NK-92 treated with Interleukin-12 subunit alpha and Interleukin-12 subunit beta, amount 100 ng/mL, for 24 hours (cell line): ENCODE measurements at places on chromosomes 7 and 10.

GRCh38 chr7:35596061-35596460, 98.9 kb downstream of the HERPUD2 start:
- no peak for DNase-seq

GRCh38 chr7:33900501-33900900, 4.8 kb upstream of the BMPER start:
- no peak for DNase-seq

- DNase-seq, result no peak
Measured at GRCh38 chr10:88413412-88413811, 169.7 kb downstream of the RNLS start.

GRCh38 chr7:106720641-106721040, 59.7 kb upstream of the CCDC71L start:
- no peak for DNase-seq

DNA sequence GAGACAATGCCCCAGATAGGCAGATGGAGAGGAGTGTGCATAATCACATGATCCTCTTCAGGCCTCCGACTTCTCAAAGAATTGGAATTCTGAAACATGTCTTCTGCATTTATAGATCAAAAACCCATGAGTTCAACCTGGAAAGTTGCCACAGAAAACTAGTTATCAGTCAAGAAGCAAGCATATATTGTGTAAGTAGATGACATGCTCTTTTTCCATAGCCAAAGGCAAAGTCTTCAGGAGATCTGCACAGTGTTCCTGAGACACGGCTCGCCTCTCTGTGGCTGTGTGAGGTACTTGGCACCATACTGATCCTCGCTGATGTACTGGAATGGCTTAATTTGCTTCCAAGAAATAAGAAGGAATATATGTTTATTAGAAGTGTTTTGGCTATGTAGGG, 213.5 kb upstream of the MKI67 start:
- DNase-seq, result no peak

DNA sequence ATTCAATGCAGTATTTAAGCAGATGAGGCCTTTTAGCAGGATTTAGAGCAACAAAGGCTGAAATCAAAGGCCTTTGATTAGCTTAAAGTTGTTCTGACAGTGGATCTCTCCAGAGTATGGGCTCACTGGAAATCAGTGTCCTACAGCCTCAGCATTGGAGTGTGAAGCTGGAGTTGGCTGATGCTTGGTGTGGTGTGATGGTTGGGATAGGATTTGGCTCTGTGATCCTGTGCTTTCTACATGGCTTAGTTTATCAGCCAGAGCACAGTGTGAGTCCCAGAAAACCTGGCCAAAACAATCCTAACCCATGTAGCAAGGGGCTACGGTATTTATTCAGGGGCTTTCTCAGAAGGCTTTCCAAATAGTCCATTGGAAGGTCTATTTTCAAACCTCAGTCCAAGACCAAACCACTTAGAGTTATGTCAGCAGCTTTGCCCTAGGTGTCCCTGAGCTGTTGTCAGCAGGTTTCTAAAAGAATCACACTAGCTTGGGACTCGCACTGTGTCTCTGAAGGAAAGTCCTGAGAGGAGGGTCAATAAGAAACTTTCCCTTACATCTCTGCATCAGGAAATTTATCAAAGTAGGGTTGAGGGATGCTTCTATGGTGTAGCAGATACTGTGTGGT, 65.4 kb upstream of the ANKRD1 start:
- no peak for DNase-seq

DNA sequence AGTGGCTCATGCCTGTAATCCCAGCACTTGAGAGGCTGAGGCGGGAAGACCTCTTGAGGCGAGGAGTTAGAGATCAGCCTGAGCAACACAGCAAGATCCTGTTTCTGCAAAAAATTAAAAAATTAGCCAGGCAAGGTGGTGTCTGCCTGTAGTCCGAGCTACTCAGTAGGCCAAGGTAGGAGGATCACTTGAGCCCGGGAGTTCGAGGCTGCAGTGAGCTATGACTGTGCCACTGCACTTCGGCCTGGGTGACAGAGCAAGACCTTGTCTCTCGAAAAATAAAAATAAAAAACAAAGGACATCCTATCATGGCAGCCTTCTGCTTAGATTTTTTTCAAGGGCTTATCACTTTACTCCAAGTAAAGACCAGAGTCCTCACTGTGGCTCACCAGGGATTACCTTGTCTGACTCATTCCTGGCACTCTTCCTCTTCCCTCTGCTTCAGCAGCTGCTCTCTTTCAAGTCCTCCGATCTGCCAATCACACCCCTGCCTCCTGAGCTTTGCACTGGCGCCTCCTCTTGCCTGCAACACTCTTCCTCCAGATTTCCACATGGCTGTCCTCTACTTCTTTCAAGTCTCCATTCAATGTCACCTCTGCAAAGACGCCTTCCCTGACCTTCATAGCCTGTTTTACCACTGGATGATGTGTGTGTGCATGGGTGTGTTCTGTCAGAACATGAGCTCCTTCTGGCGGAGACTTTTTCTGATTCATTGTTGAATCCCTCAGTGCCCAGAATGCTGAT, 7.7 kb downstream of the PRTFDC1 start:
- no peak for DNase-seq
